NCI-H1930 (cell line): ENCODE measurements at places on chromosomes 5 and 9.

DNA sequence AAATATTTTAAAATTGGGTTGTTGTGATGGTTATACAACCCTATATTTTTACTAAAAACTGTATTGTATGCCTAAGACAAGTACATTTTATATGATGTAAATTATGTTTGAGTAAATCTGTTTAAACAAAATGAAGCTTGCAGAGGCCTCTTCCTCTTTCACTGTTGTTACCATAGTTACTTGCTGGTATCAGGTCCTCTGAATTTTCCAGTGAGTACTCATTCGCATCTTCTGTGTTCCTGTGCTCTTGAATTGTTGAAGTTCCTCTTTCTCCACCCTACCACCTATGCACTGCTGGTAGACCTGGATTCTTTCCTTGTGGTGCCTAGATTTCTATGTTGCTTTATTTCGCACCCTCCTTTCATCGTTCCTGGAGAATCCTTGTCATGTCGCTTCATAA lies 938.5 kb upstream of the ACO1 start:
- DNase-seq, result no peak

GRCh38 chr5:18403141-18403540 lies 768.9 kb downstream of the TAF11L14 start:
- no peak for DNase-seq

- DNase-seq, result no peak
These were observed 105.6 kb upstream of the PCA3 start for GRCh38 chr9:76658510-76659231.

- no peak for DNase-seq
These were observed 244.3 kb downstream of the TAF11L14 start for GRCh38 chr5:17878541-17878940.

DNA sequence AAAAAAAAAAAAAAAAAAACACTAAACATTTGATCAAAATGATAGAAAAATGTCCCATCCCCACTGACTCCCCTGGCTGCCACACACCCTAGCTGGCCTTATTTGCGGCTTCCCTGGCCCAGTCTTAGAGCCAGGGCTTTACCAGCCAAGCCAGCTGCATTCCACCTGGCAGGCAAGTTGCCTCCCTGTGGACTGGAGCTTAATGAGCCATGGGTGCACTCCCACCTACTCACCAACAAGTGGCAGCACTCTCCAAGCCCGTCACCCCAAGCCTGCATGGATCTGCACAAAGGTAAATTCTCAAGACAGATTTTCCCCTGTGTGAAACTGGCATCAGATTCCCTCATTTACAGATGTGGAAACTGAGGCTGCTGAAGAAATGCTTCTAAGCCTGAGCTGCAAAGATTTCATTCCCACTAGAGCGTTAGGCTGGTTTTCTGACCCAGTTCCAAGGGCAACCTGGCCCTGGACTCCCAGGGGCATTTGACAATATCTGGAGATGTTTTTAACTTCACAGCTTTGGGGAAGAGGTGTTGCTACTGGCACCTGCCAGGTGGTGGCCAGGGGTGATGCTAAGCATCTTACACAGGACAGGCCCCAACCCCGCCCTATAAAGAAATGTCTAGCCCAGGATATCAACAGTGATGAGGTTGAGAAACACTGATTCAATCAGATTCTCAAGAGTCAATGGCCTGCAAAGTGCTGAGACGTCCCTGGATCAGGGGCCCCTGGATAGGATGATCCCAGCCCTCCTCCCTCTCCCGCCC lies 21.9 kb upstream of the VDAC1 start:
- no peak for DNase-seq

DNA sequence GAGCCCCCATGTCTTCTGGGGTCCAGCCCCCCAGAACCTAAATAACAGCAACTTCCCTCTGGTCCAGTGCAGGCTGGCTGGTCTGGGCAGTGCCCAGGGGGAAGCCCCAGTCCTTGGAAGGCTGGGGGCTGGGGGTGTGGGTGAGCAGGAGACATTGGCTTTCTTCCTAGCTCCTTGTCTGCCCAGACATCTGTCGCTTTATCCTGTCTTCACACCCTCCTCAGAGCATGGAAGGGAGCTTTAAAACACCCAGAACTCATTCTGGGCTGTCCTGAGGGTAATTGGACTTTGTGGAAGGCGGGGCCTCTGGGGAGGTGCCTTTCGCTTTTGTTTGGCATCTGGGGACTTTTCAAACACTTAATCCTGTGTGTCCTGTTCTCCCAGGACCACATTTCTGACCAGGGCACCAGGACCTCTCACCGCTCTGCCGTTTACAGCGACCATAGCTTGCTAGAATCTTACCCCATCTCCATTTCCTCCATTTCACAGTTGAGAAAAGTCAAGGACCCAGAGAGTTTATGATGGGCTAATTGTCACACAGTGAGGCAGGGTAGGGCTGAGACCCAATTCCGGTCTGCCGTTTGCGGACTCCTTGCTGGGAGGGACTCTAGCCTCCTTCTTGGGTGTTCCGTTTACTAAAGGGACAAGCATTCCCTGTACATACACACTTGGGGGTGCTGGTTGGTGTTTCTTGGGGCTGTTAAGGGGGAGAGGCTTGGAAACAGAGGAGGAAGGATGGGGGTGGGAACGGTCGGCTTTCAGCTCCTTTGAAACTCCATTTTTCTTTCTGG lies 1.1 kb downstream of the GSN start:
- no peak for DNase-seq

DNA sequence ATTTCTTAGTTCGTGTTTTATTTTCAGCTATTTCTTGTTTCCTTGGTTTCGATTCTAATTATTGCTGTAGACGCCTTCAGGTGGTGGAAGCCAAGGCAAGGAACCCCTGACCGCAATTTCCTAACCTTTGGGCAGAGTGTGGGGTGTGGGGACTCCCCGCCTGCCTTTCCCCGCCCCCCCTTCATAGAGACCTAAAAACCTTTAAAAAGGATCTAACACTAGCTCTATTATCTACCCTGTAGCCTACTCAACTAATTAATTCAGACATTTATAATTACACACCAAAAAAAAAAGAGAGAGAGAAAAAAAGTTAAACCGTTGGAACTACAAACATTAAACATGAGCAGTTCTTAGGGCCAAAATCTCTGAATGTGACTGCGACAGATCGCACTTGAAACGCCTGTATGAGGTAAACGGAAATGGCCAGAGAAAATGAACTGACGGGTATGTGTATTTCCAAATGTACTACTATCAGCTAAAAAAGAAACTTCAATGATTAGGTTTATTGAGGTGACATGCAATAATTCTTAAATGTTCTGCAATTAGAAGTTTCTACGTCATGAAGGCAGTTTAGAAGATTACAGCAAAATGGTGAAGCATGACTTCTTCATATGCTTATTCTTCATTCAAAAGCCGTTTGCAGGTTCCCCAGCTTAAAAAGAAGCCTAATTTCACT lies 19.0 kb upstream of the FER start:
- no peak for DNase-seq

GRCh38 chr9:68821911-68822310 lies 116.9 kb downstream of the PIP5K1B start:
- DNase-seq, result no peak

DNA sequence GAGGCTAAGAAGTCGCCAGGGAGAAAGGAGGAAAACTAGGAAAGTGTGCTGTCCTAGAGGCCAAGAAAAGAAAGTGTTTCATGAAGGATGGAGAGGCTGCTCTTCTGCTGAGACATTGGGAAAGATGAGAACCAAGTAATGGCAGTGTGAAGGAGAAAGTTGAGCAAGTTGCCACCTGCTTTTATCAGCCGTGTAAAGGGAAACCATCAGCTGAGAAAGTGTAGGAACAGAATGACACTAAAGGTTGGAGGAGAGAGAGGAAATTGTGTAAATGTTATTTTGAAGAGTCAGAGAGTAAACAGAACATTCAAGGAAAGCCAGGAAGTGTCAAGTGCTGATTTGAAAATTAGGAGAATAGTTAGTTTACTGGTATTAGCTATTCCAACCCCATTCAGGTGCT lies 125.0 kb downstream of the CEMIP2 start:
- no peak for DNase-seq

GRCh38 chr5:74092766-74093165 lies 466.8 kb downstream of the ARHGEF28 start:
- DNase-seq, result no peak

DNA sequence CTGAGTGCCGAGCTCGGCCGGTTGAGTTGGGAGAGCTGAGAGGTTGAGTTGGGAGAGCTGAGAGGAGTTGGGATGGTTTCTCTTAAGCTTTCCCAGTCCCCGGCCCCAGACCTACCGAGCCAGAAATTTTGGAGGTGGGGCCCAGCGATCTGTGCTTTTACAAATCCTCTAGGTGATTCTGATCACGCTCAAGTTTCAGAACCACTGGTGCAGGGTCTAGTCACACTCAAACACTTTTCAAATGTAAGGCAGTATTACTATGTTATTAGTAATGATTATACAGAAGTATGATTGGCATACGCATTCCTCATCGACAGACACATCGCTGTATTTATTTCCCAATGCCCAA lies 256 bp upstream of the CLINT1 start:
- DNase-seq, result no peak

GRCh38 chr9:21252721-21253547 lies 13.1 kb upstream of the IFNA14 start:
- DNase-seq, result no peak

GRCh38 chr9:92709240-92709639 lies 39.3 kb upstream of the IPPK start:
- no peak for DNase-seq

- DNase-seq, result no peak
These were observed 60.4 kb upstream of the MOCS2 start for GRCh38 chr5:53169933-53170332.

GRCh38 chr9:136669791-136670464 lies 7.2 kb downstream of the EGFL7 start:
- no peak for DNase-seq

GRCh38 chr5:67795781-67796477 lies 419.6 kb upstream of the PIK3R1 start:
- no peak for DNase-seq

DNA sequence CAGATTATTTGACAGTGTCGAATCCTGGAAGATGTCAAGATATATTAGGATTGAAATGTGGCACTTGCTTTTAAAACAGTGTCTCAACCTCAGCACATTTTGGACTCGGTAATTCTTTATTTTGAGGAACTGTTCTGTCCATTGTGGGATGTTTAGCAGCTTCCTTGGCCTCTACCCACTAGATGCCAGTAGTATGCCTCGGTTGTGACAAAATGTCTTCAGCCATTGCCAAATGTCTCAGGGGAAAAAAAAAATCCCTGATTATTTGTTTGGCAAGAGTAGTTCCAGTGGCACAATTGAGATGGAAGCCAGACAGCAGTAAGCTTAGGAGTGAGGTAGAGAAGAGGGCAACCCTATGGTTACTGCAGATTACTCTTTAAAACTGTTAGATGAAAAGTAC lies 694.5 kb upstream of the RIOK2 start:
- no peak for DNase-seq

DNA sequence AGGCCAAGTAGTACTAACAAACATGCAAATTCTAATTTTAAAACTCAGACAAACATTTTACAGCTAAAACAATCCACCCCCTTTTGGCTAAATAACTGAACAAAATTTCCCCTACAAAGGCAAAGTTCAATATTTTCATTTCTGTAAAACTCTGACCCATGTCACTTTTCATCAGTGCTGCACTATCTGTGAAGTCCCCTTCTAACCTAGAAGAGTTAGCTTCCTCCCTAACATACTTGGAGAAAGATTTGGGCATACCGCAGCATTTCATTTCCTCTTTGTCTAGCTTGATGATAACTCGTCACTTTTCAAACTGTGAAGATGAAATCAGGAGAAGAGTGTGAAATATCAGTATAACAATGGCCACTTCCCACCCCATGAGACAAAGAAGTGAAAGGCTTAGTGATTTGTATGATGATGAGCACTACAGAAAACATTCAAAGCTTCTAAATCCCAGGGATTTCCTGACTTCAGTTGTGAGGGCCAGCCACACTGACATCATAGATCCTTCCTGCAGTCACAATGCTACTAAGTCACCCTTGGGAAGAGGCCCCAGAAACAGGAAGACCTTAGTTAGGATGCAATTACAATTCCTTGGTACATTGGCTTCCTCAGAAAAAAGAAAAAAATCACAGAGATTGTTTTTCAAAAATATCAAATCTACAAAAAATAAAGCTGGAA lies at the start of gene FAM81B:
Gene FAM81B (plus strand): TSS at position 555 of the 681 bp plus-strand sequence. CDS start 24 bp downstream, at position 579.
- no peak for DNase-seq

DNA sequence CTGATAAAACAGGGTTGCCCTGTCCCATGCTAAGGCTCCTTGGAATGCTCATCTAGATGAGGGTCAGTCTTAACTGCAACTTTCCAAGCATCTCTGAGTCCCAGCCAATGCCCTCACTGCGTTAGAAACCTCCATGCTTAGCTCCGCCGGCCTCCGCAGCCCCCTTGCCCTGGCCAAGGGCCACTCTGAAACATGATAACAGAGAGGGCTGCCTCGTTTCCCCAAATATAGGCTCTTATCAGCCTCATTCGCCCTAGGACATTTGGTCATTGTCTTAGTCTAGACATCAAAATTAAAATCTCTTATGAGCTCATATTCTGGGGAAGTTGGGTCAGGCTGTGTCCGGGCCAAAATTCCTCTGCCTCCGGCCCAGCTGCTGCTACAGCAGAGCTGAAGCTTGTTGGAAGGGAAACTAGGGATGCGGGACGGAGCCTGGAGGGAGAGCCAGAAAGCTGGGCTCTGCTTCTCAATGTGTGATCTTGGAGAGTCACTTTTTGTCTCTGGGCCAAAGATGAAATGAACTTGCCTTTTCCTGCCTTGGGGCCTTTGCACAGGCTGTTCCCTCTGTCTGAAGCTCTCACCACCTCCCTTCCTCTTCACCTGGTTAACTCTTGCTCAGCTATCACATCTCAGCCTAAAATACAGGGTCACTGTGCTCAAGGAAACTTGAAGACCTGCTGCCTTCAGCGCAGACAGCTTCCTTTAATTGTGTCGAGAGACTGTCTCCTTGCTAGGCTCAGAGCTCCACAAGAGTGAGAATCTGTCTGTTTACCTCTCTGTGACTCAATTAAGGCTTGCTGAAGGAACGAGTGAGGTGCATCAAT lies 191.3 kb downstream of the RGS3 start:
- no peak for DNase-seq

DNA sequence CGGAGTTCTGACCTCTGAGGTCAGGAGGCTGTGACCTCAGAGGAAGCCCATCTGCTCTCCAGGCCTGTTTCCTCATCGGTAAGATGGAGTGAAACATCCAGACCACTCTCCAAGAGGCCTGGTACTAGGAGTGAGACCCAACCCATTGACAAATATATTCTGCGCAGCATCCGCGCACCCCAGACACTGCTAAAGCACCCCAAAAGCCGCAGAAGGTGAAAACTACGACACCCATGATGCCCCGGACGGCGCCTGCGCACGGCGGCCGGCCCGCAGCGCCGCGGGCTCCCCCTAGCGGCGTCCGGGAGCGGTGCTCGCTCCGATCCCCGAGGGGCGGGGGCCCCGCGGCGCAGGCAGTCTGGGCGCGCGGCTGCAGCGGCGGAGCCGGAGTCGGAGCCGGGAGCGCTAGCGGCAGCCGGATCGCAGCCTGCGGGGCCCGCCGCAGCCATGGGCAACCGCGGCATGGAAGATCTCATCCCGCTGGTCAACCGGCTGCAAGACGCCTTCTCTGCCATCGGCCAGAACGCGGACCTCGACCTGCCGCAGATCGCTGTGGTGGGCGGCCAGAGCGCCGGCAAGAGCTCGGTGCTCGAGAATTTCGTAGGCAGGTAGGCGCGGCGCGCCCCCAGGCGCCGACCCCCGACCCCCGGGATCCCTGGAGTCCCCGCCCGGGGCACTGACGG lies at the start of gene DNM1:
Gene DNM1 (plus strand): TSS at position 356 of the 683 bp plus-strand sequence. CDS start 92 bp downstream, at position 448.
- DNase-seq, result peak; percentile 44

GRCh38 chr9:133205996-133206931 lies 2.8 kb downstream of the OBP2B start:
- no peak for DNase-seq
